NCI-H2081 treated with DMSO at 0.1 percent for 48 hours (cell line): ENCODE measurements at places on chromosomes 2 and 18.

DNA sequence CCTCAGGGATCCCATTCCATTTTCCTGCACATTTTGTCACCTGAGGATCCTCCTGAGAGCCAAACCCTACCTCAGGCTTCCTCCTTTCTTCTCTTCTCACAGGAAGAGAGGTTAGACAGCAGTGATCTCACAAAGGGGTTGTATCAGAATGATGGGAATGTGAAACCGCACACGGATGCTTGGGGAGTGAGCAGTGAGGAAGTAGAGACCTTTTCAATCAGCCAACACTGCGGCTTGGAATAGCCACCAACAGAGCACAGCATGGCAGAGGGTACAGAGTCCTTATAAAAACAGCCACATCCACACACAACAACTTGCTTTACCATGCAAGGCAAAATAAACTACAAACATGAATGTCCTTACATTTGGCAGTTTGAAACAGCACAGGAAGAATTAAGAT lies 8.7 kb downstream of the TMEM182 start:
- no peak for DNase-seq

GRCh38 chr2:176205126-176205525 lies 16.7 kb downstream of the HOXD1 start:
- DNase-seq, result no peak

DNA sequence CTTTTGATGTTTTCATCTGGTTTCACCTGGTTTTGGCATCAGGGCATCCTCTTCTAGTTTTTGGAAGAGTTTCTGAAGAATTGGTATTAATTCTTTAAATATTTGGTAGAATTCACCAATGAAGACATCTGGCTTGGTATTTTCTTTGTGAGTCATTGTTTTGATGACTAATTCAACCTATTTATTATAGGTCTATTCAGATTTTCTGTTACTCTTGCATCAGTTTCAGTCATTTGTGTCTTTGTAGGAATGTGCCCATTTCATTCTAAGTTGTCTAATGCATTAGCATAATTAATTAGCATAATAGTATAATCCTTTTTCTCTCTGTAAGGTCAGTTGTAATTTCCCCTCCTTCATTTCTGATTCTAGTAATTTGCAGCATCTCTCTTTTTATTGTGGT lies 8.0 kb downstream of the GNLY start:
- no peak for DNase-seq

DNA sequence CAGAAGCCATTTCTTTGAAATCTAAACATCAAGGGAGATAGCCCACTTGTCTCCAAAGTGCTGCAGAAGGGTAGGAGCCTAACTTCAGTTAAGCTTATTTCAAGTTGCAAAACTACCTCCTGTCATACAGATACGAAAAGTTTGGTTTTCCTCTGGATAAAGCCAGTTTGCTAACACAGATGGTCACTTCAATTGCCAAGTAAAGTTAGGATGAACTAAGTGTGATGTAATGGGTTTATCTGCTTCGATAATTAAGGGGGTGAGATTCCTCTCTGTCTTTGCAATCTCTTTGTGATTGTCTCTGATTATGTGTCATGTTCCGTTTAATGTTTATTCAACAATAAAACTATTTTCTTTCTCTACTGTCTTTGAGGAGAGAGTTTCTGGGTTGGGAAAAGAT lies 156.4 kb downstream of the SLC39A10 start:
- DNase-seq, result no peak

DNA sequence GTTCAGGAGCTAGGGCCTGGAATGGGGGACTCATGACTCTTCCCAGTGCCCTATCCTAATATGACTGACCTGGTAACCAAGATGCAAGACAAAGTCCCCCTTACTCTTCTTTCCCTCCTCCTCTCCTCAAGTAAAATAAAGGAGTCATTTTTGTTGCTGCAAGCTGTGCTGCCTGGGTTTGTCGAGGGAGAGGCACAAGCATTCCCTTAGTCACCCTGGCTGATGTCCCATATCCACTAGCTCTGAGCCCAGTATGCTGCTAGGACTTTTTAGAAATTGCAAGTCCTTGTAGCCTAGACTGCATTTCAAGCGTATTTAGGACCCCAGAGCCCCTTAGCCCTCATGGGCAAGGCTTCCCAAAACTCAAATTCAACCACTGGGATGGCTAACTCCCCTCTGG lies 338.5 kb upstream of the SETBP1 start:
- no peak for DNase-seq

DNA sequence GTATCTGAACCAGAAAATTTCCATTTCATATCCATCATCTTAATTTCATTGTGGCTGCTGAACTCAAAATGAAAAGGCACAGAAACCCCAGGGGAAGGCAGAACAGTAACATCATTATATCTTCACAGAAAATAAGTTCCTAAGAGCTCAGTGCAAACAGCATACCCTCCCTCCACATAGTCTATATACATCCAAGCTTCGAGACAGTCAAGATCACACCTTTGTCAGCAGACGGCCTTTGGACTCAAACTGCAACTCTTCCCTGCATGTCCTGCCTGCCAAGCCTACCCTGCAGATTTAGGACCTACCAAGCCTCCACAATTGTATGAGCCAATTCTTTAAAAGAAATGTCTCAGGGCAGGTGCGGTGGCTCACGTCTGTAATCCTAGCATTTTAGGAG lies 502.1 kb downstream of the SUCLG1 start:
- DNase-seq, result no peak

- DNase-seq, result no peak
These were observed 50.4 kb downstream of the AP1S3 start for GRCh38 chr2:223786943-223787342.

DNA sequence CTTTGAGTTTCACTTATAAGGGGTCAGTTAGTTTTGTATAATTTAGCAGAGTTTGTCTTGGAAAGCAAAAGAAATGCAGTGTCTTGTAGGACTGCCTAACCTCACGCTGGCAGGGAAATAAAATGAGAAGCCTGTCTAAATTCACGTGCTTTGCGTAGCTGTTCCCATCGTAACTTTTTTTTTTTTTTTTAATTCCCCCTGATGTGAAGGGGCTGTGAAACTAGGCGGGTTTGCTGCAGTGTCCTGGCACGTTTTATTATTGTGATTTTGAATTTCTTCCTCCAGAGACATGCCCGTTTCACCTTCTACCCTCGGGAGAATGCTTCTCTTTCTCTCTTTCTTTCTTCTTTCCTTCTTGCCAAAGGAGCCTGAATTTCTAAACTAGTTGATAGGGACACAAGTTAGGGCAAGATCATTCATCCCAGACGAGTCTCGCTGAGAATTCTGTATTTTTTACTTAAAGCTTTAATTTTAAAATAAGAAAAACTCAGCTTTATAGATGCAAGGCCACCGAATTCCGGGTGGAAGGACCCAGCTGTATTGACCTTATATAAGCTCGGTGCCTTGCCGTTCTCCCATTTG lies 2.3 kb downstream of the MEIS1 start:
- no peak for DNase-seq

DNA sequence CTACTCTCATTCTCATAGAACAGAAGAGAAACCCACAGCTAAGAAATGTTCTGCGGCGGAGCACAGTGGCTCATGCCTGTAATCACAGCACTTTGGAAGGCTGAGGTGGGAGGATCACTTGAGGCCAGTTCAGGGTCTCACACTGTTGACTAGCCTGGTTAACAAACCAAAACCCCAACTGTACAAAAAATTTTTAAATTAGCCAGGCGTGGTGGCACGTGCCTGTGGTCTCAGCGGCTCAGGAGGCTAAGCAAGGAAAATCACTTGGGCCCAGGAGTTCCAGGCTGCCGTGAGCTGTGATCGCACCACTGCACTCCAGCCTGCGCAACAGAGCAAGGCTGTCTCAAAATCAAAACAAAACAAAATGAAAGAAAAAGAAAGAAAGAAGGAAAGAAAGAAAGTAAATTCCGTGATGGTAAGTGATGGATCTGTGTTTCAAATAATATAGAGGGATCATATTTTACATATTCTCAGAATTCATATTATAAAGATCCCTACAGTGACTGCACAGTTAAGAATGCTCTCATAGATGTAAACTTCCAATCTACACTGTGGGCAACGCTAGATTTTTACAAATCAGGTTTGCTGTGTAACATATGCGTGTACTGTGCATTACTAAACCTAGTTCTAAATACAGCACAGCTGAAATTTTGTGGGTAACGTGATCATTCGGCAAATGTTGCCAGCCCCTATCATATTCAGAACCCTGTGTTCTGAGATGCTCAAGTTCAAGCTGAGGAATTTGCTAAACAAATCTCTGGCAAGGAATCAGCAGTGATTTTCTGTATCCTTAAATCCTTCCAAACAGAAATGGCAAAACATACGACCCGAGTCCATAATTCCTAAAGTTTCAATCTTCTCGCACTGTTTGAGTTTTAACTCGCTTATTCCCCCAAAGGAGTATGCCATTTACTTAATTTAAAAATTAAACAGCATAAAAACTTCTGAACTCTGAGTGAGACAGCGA lies 1.2 kb upstream of the RAB12 start:
- DNase-seq, result no peak

DNA sequence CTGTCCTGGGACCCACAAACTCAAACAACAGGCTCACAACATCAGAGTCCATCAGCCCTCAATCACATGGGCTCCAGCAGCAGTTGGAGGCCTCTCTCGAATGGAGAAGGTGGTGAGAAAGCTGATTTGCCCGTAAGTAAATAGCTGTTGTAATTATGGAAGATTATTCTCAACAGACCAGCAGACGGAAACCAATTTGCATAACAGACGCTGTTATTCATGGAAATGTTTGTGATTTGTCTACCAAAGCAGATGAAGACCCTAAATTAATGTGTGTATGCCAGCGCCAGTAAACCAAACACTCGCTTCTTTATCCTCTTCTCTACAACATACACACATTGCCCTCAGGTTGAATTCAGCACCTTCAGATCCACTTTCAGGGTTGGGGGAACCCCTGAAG lies 23.4 kb upstream of the GALNT14 start:
- DNase-seq, result no peak

DNA sequence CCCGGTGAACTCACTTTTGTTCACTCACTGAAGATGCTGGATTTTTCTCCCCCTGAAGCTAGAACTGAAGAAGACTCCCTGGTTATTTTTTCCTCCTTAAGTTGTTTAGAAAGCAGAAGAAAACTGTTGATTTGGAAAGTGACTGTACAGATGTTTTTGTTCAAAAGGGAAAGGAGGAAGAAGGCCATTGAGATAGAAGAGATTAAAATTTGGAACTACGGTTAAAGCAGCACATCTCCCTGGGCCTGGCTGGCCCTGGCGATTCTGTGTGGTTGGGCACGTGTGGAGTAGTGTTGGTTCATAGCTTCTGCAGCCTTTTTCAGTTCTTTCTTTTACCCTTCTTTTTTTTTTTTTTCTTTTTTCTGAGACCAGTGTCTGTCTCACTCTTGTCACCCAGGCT lies 109.2 kb downstream of the MAP4K4 start:
- no peak for DNase-seq

DNA sequence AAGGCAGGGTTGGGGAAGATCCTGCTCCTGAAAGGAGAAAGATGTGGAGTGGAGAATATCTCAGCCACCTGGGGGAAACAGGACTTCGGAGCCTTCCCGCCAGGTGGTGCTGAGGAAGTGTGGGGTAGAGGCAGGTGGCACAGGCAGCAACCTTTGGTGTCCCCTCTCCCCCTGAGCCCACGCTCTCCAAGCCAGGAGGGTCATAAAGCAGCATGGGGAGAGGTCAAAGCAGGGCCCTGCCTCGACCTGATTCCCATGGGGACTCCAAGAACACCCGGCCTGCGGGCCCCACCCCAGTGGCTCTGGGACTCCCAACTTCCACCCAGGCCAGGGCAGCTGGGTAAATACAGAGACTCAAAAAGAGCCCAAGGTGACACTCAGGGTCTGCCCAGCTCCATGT lies 54.3 kb upstream of the SLC66A3 start:
- DNase-seq, result no peak

DNA sequence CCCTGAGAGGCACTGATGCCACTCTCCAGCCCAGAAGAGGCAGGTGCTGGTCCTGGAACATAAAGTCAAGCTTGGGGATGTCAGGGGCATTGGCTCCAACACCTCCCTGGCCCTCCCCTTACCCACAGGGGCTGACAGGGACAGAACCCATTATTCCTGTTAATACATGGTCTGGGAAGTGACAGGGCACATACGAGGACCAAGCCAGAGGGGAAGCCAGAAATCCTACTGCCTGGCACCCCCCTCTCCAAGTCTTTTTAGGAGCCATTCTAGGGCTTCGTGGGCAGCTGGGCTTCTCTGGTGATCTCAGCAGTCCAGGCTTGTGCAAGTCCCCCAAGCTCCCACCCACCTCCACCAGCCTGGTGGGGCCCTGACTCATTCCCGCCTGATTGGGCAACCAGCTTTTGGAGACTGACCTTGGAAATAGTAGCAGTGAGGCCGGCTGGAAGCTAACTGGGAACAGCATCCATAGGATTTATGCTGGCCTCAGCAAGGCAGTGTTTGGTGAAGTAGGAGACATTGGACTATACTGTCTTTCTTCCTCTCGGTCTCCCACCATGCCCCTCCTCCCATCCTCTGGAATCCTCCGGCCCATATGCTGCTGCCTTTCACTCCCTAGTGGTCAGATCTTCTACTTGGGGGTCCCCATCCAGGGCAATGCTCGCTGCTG lies 86.4 kb upstream of the HK2 start:
- no peak for DNase-seq

DNA sequence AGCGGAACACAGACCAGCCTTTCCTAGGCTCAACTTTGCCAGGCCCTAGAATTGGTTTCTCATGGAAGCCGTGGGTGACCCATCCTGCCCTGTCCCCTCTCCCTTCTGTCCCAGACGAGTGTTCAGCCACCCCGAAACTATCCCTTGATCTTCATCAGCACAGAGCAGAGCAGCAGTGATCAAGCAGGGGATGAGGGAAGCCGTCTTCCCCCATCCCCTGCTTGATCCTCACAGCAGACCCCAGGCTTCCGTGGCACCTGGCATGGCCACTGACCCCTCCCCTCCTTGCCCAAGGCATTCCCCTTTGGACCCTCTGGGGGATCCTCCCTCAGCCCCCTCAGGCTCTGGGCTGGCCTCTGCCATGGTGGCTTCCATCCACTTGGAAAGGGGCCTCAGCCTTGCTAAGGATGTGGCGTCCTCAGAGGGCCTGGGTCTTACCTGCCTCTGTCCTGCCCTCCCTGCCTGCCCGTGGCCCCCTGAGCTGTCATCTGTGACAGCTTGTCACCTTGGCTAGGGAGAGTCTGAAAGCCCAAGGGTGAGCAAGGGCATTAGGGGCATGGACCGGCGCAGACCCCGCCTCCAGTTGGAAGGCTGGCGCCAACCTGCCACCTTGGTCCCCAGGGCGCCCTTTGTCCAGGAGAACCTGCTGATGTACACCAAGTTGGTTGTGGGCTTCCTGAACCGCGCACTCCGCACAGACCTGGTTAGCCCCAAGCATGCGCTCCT lies 10.4 kb upstream of the CCDC74A start:
- no peak for DNase-seq

GRCh38 chr2:10171006-10171800 lies 48.7 kb downstream of the RRM2 start:
- DNase-seq, result no peak
